ENCODE measurements at places on chromosomes 11 and 22.

- DNase-seq = no peak
These were observed 96.2 kb downstream of the PDHX start for GRCh38 chr11:35012467-35013191.

DNA sequence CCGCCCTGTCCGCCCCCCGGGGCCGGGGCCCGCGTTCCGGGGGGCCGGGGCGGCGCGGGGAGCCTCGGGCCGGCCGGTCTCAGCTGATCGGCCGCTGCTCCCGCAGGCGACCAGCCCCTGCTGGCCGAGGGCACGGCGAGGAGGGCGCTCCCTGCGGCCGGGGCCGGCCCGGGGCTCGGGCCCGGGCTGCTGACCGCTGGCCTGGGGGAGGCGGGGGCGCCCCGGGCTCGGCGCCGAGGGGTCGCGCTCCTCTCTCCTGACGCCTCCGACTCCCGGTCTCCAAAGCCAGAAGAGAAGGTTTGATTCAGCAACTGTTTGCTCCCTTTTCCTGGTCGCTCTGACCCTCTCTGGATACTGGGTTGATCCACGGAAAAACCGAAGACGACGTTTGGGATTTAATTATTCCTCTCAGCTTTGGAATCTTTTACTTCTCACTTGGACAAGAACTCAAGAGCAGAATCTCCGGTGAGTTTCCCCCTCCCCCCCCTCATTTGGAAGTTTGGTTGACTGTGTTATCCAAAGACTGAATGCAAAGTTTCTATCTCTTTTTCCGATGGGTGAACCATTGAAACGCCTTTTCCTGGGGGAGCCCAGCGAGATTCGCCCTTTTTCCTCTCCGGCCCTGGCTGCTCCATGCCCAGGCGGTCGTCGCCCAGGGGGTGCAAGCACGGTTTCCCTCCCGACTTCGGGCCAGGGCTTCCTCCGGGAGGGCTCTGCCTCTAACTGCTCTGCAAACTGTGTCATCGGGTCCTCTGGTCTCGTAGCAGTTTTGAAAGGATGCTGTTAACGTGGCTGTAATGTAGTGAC is 725 bp downstream of the KDM2A start:
- peak; percentile 26 for DNase-seq

GRCh38 chr22:42313804-42314581 is 43.5 kb upstream of the TCF20 start:
- DNase-seq = peak; percentile 58

DNA sequence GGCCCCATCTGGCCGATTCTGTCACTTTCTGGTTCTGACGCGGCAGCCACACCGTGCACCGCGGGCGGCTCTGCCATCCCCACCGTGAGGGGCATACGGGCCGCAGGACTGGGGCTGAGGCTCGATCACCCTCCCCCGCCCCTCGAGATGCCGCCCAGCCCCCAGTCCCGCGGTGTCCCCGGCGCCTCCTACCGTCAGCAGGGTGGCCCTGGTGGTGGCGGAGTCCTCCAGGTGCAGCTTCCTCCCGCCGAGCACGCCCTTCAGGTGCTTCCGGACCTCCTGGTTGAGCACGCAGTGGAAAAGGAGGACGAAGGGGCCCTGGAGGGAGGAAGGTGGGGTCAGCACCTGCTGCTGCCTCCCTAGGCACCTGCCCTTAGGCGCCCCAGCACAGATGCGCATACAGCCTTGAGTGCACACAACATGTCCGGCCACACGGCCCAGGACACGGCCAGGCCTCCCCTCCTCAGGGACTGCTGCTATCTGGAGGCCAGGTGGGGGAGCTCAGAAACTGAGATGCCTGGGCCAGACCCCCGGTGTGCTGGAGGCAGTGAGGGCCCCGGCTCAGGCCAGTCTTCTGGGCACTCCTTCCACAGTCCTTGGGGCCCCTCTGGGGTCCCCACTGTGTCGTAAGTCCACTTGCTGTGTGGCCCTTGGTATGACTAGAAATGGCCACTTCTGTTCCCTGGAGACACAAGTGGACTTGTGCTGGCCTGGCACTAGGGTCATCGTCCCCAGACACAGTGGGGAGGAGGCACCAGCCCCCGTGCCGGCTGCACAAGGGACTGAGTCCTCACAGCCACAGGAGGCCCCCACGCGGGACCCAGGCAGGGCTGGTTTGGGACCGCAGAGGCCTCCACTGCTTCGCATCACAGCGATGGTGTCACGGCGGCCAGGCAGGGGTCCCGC is 31.5 kb downstream of the TRMU start:
- no peak for DNase-seq

GRCh38 chr11:75031224-75031753 is 42.6 kb downstream of the NEU3 start:
- peak; percentile 34 for DNase-seq

GRCh38 chr22:45208993-45209838 is 31.5 kb downstream of the KIAA0930 start:
- DNase-seq = peak; percentile 16

GRCh38 chr11:47285969-47286770 is 16.2 kb downstream of the MADD start:
- no peak for DNase-seq

GRCh38 chr11:110113505-110113904 is 20.3 kb downstream of the ZC3H12C start:
- DNase-seq = no peak

DNA sequence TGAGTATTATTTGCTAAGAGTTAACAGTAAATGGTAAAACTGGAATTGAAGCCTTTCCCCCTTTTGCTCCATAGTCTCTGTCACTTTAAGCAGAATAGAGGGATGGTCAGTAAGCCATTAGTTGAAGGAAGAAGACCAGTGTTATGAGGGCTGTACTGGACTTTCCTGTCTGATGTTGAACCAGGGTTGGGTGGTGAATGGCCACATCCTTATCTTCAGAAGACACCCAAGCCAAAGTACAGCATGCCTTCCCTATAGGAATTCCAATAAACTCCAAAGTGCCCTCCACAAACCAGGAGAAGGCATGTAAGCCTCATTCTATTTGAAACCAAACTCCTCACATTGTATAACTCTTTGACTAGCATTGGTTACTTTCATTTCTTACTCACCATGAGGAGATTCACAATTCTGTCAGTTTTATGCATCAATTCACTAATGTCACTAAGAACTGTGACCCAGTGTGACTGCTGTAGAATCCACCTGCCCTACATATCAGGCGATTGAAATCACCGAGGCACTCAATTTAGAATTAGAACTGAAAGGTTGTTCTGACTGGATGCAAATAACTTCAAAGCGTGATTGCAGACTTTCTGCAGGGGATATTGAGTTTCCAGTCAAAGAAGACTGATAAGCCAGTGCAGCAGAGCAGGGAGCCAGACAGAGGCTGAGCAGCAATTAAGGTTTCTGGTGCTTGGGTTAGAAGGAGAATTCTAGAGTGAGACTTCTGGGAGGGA is 107.1 kb upstream of the DDI1 start:
- no peak for DNase-seq

GRCh38 chr11:95252586-95252985 is 21.6 kb upstream of the SESN3 start:
- DNase-seq = no peak

DNA sequence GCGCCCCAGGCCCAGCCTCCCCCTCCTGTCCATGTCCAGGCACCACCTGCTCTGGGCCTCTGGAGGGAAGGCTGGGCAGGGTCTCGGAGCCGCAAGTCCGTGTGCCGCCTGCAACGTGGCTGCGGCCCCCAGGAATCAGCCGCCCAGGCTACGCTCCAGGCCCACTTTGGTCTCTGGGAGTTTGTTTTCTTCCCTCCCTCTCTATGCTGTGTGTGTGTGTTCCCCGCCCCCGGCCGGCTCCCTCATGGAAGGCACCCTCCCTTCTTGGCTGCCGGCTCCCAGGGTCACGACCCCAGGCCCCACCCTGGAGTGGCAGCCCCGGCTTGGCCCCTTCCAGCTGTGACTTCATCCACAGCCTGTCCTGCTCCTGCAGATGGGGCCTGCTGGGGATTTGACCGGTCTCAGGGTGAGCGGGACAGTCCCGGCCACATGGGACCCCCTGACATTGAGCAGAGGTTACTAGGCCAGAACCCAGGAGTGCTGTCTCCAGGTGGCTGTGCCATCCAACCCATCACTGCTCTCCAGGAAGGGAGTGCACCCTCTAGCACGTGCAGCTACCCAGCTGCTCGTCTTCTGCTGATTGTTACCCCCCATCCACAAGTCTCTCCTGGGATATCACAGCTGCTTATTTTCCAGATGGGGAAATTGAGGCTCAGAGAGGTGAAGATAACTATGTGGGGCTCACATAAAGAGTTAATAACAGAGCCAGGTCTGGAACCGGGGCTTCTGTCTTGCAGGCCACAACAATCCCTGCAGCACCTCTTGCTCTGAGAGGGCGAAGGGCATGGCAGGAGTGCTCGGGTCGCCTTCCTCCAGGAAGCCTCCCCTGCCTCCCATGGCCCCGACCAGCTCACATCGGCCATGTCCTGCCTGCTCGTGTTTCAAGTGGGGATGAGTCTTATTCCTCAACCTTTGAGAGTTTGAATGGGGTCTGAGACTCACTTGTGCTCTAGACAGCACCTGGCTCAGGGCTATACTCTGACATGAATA is 2.8 kb upstream of the LIF start:
- DNase-seq = no peak

- DNase-seq = no peak
These were observed 64.5 kb upstream of the LARGE1 start for GRCh38 chr22:33984656-33985285.

DNA sequence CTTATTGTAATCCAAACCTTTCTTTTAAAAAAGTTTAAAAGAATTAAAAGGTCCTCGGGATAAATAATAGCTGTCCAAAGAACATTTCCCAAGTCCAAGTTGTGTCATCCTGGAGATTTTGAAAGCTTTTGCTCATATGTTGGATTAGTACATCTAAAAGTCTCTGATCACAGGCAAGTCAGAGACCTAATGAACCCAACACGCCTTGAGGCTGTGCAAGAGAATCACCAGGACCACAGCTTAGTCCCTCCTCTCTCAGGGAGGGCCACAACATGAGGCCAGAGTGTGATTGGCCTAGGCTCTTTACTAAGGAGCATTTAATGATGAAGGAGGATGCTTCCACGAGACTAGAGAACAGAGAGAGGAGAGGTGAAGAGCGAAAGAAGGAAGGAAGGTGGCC is 98.7 kb upstream of the OR5AK2 start:
- no peak for DNase-seq

DNA sequence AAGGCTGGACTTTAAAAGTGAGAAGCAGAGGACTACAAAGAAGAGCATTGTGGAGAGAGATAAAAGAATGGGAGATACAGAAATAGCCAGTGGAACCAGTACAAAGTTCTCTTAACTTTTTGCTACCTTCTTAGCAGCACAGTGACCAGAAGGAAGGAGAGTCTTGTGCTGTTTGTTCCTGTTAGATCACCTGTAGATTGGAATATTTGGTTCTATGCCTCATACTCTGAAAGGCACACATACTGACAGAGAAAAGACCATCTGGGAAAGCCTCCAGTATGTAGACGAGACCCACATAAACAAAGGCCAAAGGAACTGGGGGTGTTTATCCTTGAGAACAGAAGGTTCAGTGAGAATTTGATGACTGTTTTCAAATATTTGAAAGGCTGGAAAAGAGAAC is 18.7 kb downstream of the RNF141 start:
- DNase-seq = no peak

DNA sequence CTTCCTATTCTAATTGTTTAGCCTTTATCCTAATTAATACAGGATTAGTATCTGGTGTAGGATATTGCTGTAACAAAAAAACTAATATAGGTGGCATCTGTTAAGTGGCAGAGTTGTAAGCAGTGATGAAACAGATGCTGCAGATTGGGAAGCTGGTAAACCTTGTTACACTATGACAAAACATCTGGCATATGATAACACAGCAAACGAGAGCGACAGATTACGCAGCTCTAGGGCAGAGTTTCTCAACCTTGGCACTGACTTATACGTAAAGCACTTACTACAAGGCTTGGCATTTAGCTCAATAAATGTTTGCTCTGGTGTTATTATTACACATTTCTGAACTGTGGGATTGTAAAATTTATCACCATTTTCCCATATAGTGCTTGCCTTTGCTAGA is 137.0 kb downstream of the ATG16L2 start:
- no peak for DNase-seq

Data from RWPE1 (cell line).